ENCODE measurements at places on chromosomes 4 and X.

- no peak for DNase-seq
Observed at GRCh38 chrX:6456196-6456595, 78.7 kb downstream of the VCX3A start.

DNA sequence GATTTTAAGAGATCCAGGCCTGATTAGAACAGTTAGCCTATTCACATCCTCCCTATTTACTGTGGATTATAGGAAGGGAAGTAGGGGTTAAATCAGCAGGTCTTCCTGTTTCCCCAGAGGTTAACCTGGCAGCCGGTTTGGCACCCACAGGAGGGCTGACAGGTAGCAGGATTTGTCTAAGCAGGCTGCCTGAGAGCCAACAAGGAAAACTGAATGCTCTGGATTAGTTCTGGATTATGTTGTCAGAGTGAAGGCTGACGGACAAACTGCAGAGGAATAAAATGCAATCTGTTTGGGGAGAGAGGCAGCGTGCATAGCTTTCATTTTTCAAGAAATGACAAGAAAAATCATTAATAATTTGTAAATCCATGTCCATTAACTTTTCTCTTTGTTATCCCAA, 397.1 kb upstream of the FAM241A start:
- no peak for DNase-seq

DNA sequence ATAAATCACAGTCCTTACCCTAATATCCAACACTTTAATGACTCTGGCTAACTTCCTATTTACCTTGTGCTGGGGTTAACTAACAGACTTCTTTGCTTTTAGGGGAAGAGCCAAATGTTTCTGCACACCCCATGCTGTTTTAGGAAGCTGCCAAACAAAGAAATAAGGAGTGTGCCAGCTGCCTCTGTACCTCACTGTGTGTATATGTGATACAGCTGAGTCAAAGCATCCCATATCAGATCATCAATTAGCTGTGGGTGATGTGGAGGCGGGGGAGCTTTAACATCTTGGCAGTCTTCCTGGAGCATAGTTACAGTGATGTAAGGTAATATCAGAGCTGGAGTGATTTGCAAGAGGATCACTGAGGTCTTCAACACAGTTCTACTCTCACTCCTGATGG, 95.4 kb downstream of the COL25A1 start:
- DNase-seq = no peak

- no peak for DNase-seq
Observed at GRCh38 chr4:143243041-143243440, 58.3 kb downstream of the USP38 start.

DNA sequence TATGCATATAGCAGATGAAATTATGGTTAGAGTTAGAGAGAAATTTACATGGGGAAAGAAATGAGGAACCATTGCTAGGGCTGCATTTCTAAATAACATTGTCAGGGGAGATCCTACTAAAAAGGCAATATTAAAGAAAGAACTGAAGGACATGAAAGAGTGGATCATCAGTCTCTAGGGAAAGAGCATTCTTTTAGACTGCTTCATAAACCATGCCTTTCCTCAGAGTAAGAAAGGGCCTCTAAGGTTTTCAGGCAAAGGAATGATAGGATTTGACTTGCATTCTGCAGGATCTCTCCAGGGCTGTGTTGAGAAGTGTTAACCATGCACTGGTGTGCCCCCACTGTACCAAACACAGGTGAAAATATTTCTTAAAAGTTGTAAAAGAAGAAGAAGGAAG, 385.4 kb upstream of the MAD2L1 start:
- no peak for DNase-seq

DNA sequence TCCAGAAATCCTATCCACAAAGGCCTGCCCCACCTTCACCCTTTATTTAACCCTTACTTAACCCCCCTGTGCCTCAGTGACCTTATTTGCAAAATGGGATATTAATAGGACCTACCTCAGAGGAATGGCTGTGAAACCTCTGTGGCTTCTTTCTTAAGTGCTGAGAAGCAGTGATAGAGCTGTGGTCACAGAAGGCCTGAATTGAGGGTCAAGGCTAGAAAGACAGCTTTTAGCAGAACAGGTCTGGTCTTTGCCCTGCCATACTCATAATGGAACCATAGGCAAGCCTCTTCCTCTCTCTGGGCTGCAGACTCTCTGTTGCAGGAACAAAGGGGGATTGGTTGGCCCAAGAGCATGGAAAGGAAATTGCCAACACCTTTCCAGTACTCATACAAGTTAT, 63.5 kb upstream of the MAMLD1 start:
- no peak for DNase-seq

DNA sequence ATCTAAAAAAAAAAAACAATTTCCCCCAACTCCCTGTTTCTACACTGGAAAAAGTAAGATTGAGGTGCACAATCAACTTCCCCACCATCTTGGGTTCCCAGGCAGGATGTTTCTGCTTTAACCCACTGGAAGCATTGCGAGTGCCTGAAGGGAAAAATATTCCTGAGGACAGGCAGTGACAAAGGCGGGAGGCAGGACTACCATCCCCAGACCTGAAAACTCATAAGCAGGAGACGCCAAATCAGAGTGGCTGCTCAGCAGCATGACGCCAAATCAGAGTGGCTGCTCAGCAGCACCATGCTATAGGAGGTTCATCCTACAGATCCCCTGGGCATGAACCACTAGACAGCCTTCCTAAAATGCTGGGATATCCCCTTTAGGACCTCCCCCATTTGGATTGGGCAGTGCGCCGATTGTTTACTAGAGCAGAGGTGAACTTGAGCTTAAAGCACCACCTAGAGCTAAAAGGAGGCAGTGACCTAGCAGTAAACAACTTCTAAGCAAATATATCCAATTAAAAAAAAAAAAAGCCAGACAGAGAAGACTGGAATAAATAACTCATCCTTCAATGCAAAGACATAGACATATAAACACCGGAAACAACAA, 35.0 kb upstream of the GK start:
- no peak for DNase-seq

DNA sequence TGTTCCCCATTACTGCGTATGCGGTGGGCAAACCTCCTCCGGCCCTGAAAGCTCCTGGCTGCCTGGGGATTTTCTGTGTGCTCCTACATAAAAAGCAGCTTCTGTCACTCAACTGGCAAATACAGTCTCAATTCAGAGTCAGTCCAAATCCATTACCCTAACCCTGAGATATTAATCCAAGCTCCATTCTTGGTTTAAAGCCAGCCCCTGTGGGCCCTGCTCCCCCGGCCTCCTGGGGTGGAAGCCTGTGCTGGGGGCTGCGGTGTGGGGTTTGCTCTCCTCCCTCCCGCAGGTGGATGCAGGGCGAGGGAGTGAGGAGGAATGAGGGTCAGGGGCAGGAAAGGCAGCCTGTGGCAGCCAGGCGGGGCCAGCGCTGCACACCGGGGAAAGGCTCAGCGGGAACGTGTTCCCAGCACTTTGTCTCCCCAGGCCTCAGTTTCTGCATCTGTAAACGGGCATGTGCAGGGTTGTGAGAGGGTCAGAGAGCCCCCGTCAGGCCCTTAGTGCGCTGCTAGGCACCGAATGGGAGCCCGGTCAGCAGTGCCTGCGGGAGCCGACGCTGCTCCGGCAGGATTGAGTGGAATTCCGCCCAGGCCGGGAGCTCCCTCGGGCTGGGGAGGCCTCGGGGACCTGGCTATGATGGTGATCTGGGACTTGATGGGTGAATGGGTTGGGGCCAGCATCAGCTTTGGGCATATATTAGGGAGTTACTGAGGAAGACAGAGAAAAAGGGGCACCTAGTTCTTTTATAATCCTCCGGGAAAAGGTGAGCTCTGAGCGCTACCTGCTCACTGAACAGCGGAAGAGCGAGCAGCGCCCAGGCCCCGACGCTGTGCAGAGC, 6.3 kb upstream of the RGS12 start:
- peak; percentile 21 for DNase-seq

- no peak for DNase-seq
Observed at GRCh38 chr4:168536448-168536847, 39.6 kb downstream of the PALLD start.

- no peak for DNase-seq
Observed at GRCh38 chr4:52701207-52701606, 42.1 kb upstream of the USP46 start.

- DNase-seq = no peak
Observed at GRCh38 chr4:1183985-1184773, 11.8 kb upstream of the SPON2 start.

GRCh38 chrX:116897526-116897925, 434.8 kb upstream of the CT83 start:
- no peak for DNase-seq

- DNase-seq = no peak
Observed at GRCh38 chr4:186666252-186666651, 57.4 kb downstream of the FAT1 start.

DNA sequence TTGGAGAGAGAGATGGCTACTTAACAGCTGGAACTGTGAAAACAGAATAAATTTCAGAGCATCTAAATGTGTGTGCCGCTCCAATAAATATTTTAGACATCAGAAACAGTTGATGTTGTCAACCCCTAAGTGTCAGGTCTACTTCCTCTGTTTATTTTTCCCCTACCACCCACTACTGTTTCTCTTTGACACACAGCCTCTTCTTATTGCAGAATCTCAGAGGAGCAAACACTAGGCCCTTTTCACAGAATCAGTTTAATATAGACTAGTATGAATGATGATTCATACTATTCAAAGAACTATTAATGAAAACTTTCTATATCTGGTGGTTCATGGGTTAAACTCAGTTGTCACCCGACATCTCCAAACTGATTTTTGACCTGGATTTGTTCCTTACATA, 33.9 kb downstream of the NAA11 start:
- DNase-seq = no peak

GRCh38 chrX:9955506-9955905, 11.7 kb upstream of the CLDN34 start:
- no peak for DNase-seq

GRCh38 chr4:22202975-22203710, 254.6 kb upstream of the KCNIP4 start:
- DNase-seq = no peak

GRCh38 chrX:12237771-12238170, 99.5 kb downstream of the FRMPD4 start:
- DNase-seq = no peak

DNA sequence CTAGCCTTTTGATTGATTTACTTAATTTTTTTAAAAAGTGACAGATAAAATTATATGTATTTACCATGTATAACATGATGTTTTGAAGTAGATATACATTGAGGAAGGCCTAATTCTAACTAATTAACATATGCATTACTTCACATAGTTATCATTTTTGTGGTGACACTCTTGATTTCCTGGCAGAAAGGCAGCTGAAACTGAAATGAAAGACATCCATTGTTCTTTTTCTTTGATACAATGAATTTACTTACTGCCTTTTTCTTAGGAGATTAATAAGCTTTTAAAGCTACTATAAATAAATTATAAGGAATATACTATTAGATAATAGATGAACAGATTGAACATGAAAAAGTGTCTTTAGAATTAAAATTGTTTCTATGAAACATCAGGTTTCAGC, 26.7 kb downstream of the ANKRD50 start:
- DNase-seq = no peak

DNA sequence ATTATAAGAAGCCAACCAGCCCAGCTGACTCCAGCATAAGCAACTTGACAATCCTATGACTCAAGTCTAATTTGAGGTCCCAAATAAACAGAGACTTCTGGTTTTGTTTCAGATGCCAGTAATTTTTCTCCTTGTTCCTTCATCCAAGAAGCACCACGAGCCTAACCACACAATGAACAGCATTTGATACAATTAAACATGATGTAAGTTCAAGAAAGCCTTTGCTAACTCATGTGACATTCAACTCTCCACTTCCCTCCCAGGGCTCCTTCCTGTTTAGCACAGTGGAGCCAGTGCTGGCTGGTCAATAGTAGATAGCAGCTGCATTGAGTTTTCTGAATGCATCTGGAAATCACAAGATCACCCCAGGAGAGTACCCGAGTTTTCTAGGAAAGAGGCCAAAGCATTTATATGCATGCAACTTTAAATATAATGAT, 206.3 kb downstream of the ARHGAP24 start:
- no peak for DNase-seq

DNA sequence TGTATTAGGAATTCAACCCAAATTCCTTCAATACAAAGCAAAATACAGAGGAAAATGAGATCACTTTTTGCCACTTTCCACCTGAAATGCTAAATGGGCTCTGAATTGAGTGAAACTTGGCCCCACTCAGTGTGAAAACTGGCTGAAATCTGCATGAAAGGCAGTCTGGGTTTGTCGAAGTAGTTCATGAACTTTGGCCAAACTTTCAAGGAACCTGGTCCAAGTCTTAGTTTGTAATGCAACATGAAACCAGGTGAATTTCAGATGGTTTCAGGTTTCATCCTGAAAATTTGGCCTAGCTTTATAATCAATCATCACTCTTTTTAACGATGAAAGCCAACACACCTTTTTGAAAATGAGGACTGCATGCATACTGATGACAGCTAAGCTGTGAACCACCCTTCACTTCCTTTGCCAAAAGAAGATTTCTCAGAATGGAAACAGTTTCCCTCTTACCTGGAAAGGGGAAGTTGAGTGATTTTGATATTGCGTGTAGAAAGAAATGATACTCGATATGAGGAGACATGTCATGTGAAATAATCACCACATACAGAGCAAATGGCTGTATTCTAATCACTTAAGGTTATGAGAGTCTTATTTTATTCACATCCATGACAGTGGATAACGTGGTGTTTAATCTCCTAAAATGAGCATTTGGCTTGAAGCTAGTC, 209.9 kb upstream of the ETNPPL start:
- no peak for DNase-seq

DNA sequence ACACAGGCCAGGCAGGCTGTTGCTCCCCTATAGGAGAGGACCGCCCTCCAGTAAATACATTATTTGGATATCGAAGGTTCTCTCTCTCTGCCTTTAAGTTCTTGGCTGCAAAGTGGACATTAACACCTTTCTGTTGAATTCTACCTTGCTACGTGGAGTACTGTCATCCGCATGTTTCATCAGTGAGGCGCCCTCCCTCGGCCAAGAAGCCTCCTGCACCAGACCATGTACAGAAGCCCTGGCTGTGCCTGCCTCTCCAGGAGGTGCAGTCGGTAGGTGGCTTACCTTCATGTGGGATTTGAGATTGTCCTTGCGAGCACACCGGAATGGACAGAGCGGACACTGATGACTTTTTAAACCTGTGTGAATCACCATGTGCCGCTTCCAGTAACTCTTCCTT, 46.7 kb downstream of the ZNF827 start:
- DNase-seq = no peak

- DNase-seq = no peak
Observed at GRCh38 chrX:55710701-55711100, 6.8 kb upstream of the RRAGB start.

DNA sequence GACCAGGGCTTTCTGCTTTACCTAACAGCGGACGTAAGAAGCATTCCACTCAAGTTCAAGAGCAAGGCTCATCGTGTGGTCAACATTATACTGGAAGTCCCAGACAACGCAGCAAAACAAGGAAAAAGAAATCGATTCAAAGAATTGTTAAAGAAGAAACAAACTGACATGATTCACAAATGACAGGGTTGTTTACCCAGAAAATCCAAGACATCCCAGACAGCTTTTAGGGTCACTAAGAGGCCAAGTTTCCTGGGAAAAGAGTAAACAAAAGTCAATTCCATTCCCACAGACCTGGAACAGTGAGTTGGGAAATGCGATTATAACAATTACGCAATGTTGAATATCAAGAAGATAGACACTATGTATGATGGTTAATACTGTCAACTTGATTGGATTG, 21.5 kb upstream of the HTRA3 start:
- no peak for DNase-seq
